Cortex of kidney (tissue), 1 donor: ENCODE measurements at places on chromosomes 4 and X.

DNA sequence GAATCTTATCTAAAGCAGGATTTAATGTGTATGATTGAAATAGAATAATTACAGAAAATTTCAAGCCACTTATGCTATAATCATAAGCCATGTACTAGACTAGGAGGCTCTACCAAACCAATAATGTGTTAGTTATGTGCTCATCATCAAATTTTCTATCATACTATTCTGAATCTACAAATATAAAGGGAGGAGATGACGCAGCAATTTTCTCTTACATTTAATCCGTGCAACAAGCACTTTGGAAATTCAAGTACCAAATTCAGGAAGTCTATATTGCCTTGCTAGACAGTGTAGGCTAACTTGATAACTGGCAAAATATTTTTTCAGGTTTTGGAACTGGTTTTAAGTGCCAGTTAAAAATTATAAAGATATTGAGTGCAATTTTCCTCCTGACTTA lies 283.5 kb downstream of the C4orf33 start:
- no peak for DNase-seq

- no peak for DNase-seq
Observed at GRCh38 chr4:54402880-54403480, 173.9 kb downstream of the PDGFRA start.

DNA sequence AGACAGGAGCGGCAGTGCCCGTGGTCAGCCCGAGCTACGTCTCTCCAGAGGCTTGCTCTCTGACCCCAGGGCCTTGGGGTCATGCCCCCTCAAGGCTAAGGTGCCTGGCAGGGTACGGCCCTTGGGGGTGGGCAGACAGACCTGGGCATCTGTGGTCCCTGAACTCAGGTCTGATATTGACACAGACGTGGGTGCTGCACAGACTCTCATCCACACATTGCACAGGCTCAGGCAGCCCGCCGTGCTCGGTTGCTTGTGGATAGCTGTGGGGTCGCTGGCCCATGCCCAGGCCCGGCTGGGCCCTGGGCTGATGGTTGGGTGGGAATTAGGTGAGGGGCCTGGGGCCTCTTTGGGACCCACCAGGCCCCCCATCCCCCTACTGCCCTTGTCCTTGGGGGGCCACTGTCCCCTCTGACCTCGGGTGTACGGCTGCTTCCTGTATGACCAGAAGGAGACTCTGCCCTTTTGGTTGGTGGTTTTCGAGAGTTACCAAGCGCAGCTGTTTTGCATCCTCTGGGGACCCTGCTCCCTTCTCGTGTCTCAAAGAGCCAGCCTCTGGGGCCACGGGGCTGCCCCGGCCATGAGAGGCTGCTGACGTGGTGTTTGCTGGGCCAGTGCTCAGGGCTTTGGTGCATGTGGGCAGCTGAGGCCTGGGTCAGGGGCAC lies 10.1 kb downstream of the FGFRL1 start:
- no peak for DNase-seq

DNA sequence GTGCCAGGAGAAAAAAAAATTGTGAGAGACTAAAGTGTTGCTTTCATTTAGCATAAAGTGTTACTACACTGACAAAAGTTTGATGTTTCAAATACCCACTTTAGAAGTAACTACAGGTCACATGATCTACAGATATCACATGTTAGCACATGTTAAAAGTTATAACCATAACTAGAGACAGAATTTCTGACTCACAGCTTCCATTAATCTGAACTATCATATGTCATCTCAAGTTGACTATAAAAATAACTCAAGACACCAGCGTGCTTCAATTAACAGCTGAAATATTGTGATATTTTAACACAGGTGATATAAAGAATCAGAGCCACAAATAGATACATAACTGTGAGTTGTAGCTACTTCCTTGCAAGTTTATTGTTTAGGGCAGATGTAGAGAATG lies 591.5 kb upstream of the PITX2 start:
- no peak for DNase-seq

DNA sequence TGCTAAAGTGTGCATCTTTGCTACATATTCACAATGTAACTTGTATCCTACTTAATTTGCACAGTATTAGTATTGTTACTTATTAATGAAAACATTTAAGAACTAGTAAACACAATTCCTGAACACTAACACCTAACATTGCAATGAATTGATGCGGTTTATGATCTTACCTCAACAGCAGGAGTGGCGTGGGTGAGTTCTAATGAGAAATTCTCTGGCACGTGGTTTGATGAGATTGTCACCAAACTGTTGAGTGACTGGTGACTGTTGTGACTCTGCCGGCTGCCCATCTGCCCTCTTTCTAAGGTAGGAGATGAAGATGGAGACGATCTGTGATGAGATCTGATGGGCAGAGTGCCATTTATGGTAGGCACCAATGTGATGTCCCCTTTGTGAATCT lies 2.9 kb downstream of the PCDH18 start:
- no peak for DNase-seq

DNA sequence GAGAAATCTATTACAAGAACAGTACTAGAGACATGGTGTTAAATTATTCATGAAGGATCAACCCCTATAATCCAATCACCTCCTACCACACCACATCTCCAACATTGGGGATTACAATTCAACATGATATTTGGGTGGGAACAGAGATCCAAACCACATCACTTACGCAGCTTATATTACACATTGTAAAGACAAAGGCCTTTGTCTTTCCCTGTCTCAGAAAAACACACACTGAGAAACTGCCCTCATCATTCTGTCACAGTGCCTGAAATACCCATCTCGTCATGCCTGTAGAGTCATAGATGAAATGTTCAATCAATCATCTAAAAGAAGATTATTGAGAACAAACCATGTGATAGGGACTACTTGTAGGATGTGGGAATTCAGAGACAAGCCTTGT lies 558.8 kb upstream of the GRIA3 start:
- DNase-seq, result no peak

DNA sequence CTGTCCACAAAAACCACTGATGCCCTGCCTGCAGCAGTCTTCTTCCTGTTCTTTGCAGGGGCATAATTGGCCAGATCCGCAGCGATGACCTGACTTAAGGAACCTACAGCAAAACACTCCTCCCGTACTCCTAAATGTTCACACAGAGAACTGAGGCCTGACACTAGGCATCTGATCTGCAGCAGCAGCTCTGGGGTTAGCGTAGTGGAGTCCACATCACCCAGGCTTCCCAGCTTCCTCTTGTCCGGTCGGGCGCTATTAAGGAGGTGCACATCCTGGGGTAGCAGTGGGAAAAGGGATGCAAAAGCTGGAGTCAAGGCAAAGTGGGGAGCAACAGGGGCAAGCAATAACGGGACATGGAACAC lies 758 bp downstream of the SCFD2 start:
- no peak for DNase-seq

GRCh38 chr4:6354119-6354518 lies 84.5 kb downstream of the WFS1 start:
- no peak for DNase-seq

GRCh38 chr4:28177641-28178040 lies 1317.0 kb downstream of the STIM2 start:
- DNase-seq, result no peak

DNA sequence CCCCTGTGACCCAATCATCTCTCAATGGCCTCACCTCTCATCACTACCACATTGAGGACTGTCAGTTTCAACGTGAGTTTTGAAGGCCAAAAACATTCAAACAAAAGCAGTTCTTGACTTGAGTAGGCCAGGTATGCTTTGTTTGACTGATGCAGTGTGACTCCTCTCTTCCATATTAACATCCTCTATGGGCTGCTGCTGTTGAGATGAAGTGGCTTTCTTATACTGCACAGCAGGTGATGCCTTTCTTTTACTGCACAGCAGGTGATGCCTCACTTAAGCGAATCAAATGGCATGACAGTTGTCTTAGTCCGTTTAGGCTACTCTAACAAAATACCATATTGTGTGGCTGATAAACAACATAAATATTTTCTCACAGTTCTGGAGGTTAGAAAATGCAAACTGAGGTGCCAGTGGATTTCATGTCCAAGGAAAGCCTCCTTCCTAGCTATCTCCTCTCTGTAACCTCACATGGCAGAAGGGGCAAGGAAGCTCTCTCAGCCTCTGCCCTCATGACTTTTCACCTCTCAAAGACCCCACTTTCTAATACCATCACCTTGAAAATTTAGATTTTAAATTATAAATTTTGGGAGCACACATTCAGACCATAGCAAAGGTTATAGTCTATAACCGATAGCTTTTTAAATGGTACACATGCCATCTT lies 2267.9 kb upstream of the AGA start:
- no peak for DNase-seq

DNA sequence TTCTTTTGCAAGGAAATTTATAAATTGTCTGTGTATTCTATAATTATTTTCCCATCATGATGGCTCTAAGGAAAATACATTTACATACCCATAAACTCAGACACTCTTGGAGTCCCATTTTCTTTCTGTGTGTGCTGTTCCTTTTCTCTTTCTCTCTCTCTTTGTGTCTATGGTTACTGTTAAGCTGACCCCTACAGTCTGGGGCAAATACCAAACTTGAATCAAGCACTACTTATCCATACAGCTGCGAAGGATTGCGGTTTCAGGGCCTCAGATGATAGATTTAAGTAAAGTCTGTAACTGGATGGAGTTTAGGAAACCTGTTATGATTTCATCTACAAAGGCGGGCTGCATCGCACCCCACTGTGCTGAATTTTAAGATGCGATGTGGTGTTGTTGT lies 150.2 kb downstream of the SHROOM3 start:
- no peak for DNase-seq

DNA sequence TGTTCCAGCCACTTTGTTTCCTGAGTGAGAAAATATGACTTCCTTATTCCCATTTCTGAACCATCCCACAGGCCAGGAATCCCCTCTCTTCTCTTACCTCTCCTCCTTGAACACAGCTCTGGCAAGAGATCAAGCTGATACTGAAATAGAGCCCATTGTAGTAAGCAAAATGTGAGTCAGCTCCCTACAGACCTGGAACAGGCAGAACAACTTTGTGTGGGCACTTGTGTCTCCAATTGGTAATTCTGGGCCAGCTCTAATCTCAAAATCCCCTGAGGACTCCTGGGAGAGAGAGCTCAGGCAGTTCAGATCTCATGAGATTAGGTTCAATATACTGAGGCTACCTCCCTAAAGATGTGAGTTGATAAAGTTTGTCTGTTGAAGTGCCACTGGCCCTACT lies 213.5 kb downstream of the GUCY2F start:
- DNase-seq, result no peak

GRCh38 chr4:84151574-84151973 lies 347.5 kb downstream of the NKX6-1 start:
- no peak for DNase-seq

DNA sequence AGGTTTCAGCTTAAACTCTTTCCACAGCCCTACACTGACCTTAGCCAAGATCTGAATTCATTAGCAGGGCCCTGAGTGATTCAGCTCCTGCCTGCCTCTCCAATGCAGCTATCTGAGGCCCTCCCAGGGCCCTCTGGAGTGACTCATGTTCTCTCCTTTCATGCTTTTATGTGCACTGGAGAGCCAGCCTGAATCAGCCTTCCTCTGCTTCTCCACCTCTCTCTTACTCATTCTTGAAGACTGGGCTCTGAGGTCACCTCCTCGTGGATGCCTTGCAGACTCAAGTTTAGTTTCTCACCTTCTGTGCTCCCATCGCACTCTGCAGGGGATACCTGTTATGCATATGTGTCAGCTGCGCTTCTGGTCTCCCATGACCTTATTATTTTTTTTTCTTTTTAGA lies 3.1 kb upstream of the OCIAD2 start:
- DNase-seq, result no peak

- DNase-seq, result no peak
Observed at GRCh38 chr4:174230680-174231079, 52.8 kb downstream of the FBXO8 start.

- no peak for DNase-seq
Observed at GRCh38 chrX:41273638-41274037, 60.3 kb upstream of the DDX3X start.

DNA sequence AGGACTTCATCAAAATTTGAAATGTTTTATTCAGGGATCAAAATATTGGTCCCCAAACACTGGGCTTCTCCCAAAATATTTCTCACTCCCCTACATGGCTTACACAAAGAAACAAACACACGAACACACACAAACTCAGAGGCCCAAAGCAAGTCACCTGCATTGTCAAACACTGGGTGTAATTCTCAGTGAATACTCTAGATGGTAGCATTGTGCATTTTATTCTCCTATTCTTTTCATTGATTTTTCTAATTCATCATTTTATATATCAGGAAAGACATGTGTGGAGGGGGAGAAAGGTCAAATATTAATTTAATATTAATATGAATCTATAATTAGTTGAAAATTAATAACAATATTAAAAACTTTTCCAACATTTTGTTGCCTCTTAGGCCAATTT lies 72.3 kb upstream of the TNMD start:
- DNase-seq, result no peak

- no peak for DNase-seq
Observed at GRCh38 chr4:116478343-116478742, 607.0 kb downstream of the TRAM1L1 start.

DNA sequence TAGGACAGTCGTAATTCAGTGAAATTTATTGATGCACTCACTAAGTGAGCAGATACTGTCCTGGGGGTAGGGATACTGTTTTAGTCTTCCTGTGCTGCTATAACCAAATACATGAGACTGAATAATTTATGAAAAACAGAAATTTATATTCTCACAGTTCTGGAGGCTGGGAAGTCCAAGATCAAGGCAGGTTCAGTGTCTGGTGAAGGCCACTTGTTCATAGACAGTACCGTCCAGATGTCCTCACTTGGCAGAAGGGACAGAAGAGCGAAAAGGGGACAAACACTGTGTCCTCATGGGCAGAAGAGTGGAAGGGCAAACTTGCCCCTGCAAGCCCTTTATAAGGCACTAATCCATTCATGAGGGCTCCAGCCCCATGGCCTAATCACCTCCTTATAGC lies 45.6 kb downstream of the PGRMC2 start:
- no peak for DNase-seq

- DNase-seq, result no peak
Observed at GRCh38 chrX:152480269-152481212, 29.4 kb upstream of the GABRA3 start.

DNA sequence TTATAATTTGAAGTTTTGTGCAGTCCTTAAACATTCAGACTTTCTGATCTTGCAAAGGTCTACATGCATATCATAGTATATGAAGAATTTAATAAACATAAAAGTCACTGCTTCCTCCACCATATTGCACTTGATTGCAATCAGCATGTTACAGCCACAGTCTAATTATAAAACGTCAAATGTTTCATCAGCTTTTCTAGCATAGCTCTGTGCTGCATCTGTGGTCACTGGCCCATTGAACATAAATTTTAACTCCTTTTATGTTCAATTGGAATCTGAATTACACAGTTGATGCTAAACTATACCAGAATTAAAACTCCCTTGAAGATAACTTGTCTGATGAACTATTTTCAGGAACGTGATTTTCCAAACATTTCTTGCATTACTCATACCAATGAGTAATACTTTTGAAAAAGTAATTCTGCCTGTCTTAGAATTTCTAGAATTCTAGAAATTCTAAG lies 329.1 kb downstream of the GALNTL6 start:
- no peak for DNase-seq

- no peak for DNase-seq
Observed at GRCh38 chr4:12966726-12967125, 517.4 kb downstream of the RAB28 start.

GRCh38 chr4:136900696-136901095 lies 631.6 kb downstream of the PCDH18 start:
- no peak for DNase-seq

- no peak for DNase-seq
Observed at GRCh38 chr4:40843696-40844095, 93.9 kb downstream of the NSUN7 start.
